ENCODE measurements at places on chromosomes 4 and X.

- DNase-seq, result no peak
Measured at GRCh38 chr4:10670321-10670720, 14.2 kb downstream of the CLNK start.

GRCh38 chr4:73432169-73433000, 3.6 kb upstream of the AFP start:
- no peak for DNase-seq

GRCh38 chr4:20265726-20266125, 14.0 kb downstream of the SLIT2 start:
- DNase-seq, result no peak

DNA sequence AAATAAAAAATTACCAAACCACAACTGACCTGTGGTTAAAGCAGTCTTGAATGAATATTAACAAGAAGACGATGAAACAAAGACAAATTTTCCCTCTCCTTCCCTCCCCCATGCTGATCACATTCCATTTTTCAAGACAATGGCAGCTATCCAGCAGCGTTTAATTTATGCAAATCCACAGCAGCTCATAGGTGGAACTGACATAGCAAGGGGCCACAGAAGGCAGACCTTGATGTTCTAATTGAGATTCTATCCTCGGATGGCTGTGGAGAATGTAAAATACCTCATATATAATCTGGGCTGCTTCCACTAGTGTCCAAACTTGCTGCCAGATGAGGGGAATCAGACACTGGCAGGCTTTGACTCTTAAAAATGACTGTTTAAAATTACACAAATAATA, 211.5 kb downstream of the CHRDL1 start:
- DNase-seq, result no peak

DNA sequence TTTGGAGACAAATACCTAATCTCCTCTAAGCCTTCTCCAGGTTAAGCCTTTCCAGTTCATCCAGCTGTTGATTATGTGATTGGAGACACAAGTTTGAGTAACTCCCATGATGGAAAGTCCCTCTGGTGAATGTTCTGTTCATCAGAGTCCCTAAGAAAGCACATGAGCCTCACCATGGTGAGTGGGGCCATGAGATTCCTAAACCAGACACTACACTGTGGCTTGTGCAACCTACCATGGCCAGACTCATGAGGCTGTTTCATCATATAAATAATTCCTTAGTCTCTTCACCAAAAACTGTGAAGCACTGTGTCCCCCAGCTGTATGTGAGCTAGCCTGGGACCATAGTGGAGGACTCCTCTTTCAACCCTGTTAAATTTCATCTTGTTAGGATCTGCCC, 14.4 kb downstream of the PKD2 start:
- DNase-seq, result no peak

DNA sequence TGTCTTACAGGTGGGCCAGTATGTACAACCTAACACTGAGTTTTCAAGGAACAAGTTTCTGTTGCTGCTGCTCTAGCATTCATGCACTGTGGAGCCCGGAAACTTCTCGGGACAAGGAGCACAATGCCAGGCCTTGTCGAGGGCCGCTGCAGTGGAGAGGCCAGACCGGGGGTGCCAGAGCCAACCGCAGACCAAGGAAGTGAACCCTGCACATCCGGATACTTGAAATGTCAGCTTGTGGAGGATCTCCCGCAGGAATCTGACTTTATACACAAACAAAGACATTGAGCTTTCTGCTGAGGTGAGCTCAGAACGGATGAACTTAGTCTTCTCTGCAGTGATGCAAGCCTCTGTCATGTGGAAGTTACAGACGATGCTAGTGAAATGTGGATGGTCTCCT, 99.5 kb downstream of the ZNF827 start:
- DNase-seq, result no peak

DNA sequence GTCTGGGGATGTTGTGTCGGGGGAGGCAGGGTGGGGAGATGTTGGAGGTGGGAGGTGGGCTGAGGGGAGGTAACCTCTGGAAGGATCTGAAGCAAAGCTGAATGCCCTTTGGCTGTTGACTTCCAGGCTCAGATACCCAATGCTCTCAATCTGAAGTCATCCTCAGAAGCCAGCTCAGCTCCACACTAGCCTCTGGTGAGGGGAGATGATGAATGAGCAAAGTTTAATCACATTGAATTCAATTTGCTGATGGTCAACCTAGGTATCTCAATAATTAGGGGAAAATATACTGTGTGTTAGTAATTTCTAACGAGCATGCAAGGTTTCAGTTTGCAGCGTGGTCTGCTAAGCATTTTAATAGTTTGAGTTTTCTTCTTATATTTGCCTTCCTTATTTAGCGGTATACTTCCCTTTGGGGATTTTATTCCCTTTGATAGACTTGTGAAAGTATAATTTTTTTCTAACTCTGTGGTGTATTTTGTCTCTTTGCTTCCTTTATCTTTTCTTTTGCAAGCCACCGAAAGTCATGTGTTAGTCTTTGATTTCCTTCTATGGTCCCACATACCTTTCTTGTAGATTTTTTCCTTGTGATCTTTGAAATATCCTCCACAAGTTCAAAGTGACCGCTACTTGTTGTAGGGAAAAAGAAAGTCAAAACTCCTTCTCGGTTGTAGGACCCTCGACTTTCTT, 146.3 kb upstream of the LEF1 start:
- DNase-seq, result no peak

GRCh38 chr4:139153411-139154133, 23.4 kb downstream of the ELF2 start:
- DNase-seq, result no peak

- no peak for DNase-seq
Measured at GRCh38 chr4:155073852-155074251, 134.6 kb upstream of the NPY2R start.

- DNase-seq, result no peak
Measured at GRCh38 chr4:80197601-80198440, 518 bp downstream of the PRDM8 start.

DNA sequence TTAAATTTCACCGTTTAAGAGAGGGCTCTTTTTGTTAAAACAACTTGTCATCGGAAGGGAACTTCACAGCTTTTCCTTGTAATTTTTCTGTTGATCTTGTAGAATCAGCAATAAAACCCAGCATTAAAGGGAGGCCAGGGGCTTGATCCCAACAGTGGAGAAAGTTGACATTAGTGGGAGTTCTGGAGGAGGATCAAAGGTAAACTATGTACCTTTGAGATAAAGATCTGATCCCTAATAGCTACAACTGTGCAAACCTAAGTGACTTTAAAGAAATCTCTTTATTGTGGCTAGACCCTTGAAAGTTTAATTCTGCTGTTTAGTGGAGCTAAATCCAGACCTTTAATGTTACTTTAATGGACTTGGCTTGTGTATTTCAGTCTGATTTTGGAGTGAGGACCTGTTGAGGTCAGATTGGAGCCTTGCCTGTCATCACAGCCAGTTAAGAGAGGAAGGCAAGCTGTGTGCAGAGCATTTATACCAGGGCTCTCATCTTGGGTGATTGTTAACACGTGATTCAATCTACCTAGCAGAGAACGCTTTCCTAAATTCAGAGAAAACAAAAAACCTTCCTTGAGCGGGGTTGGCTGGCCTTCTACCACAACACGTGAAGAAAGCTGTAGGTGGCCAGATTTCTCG, 1.7 kb downstream of the DOCK11 start:
- no peak for DNase-seq

DNA sequence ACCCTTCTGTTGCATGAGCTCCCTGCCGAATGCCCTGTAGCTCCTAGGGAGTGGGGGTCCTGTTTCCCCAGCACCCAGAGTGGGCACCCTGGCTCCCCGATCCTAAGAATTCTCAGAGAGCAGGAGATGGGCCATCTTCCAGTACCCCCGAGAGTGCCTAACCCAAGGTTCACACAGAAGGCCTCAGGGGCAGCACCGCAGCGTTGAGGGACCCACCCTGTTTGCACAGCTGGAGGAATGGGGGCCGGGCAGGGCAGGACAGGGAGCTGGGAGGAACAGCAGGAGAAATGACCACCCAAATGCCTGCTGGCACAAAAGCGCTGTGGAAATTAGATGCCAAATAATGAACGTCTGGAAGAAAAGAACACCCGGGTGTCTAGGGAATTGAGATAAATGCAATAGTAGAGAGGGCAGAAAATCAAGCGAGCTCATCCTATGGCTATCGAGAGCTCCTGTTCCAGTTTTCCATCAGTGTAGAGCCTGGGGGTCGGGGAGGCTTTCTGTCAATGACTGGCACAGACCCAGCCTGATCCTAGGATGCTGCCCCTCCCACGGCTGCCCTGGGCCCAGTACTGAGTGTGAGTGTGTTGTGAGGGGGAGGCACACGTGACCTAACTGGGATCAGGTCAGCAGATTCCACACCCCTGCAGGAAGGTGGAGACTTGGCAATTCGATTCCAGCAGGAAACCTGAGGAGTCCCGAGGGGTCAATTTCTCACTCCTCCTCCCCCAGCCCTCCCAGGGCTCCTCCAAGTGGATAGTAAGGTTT, 25.7 kb downstream of the SEPTIN6 start:
- no peak for DNase-seq

- no peak for DNase-seq
Measured at GRCh38 chr4:8508266-8508665, 67.7 kb downstream of the TRMT44 start.

DNA sequence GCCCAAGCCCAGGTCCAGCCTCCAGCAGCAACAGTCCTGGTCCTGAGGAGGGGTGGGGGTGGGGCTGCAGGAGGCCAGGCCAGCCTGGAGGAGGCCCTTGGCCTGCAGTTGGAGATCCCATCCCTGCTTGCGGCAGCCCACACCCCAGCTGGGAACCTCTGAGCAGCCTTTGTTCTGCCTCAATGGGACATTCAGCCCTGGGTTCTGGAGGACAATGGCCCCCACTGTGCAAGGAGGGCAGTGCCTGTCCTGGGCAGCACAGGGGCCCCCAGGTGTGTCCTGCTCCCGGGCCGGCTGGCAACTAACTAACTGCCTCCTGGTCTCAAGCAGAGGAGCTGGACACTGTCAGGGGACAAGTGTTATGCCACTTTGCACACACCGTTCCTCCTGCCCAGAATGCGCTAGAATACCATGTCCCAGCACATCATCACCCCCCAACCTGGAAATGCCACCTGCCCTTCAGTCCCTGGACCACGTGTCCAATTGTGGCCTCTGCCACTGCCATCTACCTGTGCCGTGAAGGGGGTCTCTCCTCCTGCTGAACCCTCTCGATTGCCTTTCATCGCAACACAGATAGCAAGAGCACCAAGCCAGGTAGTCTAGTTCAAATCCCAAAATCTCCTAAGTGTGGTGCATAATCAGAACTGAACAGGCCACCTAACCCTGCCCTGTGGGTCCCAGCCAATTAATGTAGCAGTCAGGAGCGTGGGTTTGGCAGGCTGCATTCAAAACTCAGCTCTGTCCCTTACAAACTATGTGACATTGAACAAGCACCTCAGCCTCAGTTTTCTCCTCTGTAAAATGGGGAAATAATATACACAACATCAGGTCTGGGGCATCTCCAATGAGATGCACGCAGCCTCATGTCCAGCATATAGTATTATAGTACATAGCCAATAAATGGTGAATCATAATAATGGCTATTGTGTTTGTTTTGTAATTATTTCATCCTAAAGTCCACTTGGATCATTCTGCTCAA, 8.8 kb downstream of the PPP2R2C start:
- peak; percentile 23 for DNase-seq

- DNase-seq, result no peak
Measured at GRCh38 chrX:77450415-77450814, 3.2 kb downstream of the FGF16 start.

- DNase-seq, result no peak
Measured at GRCh38 chr4:150212927-150213326, 134.7 kb downstream of the DCLK2 start.

- DNase-seq, result peak; percentile 59
Measured at GRCh38 chr4:115851918-115852766, 738.7 kb upstream of the NDST4 start.

GRCh38 chr4:15738877-15739276, 36.0 kb downstream of the BST1 start:
- no peak for DNase-seq

- DNase-seq, result no peak
Measured at GRCh38 chr4:110617646-110618580, 5.0 kb downstream of the PITX2 start.

- DNase-seq, result no peak
Measured at GRCh38 chr4:89303814-89304388, 3.7 kb downstream of the GPRIN3 start.

DNA sequence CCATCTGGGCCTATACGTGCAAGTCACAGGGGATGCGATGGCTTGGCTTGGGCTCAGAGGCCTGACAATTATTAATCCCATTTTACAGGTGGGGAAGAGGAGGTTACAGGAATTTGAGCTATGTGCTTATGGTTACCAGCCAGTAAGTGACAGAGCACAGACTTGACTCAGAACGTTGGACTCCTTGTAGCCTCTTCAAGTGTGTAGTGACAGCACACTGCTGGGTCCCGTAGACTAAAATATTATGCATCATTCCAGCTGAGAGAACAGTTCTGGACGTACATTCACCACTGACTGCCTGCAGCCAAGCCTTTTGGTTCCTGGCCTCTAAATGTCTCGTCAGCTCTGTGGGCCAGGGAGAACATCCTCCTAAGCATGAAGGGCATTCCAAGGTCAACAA, 314.5 kb downstream of the GPAT3 start:
- no peak for DNase-seq

DNA sequence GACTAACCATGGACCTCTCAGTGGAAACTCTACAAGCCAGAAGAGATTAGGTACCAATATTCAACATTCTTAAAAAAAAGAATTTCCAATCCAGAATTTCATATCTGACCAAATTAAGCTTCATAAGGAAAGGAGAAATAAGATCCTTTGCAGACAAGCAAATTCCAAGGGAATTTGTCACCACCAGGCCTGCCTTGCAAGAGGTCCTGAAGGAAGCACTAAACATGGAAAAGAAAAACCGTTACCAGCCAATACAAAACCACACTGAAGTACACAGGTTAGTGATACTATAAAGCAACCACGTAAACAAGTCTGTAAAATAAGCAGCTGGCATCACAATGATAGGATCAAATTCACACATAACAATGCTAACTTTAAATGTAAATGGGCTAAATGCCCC, 156.6 kb downstream of the FAM13A start:
- no peak for DNase-seq

DNA sequence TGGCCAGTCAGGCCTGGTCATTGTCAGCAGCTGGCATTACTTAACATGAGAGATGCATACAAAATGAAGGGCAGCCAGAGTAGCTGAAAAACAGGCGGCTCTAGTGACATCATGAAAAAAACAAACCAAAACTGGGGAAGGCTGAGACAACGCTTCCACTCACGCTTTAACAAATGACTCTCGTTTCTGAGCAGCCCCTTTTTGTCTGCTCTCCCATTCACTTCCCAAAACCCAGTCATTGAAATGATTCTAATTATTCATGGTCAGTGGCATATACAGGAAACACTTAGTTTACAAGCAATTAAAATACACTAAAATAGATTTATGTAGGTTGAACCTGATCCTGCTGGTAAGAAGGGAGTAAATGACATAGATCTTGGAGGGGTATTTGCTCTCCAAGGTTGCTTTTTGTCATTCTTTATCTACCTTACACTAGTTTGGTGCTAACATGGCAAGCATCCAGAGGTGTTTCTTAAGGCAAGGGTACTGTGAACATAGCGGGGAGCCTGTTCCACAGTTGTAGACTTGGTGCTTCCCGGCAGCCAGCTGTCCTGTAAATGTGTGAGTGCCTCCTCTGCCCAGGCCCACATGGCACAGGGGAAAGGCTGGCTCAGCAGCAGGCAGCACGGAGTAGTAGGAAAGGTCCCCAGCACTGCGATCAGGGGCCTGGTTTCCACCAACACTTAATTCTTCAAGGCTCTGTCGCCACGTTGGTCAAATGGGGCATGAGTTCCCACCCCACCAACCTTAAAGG, 61.2 kb upstream of the CITED1 start:
- DNase-seq, result no peak
